H4 (cell line): ENCODE measurements at places on chromosomes 2 and 18. TPM values are rescaled to one million over a fixed set of nuclear protein-coding genes. Genes with fewer than 3 reads are reported as not detected.

GRCh38 chr2:1310866-1311265 is 102.4 kb upstream of the TPO start:
- no peak for DNase-seq

PTRHD1 gene
- 24.9 and 31.3 TPM in 2 replicates for total RNA-seq

- DNase-seq = no peak
These were observed 141.8 kb downstream of the CTIF start for GRCh38 chr18:48680339-48681250.

GRCh38 chr18:30709595-30709994 is 332.9 kb downstream of the DSC3 start:
- DNase-seq = no peak

DNA sequence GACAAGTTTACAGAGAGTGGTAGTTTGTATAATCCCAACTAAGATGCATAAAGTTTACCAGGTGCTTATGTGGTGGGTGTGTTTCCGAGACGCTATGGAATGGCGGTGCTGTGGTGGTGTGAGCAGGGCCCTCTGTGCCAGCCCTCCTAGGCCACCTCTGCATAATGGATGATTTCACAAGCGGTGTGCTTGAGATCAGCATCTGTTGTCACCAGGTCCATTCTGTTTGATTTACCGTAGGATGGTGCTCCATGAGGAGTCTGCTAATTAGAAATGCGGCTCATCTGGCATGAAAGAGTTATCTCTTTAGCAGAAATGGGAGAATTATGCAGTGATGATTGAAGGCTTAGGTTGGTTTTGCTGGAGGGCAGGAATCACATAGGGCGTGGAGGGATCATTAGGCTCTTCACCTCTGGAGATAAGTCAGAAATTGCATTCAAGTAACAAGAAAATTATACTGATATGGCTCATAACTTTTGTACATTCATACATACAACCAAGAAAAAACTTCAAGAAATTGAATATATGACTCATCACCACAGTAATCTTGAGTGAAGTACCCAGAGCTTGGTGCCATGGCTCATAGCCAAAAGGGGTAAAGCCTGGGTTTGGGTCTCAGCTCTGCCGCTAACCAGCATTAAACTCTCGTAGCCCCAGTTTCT is 41.4 kb downstream of the CRIM1 start:
- DNase-seq = no peak

EIF2AK3 gene
- 12.7 and 16.6 TPM in 2 replicates for total RNA-seq

- DNase-seq = no peak
These were observed 132.9 kb upstream of the MGAT5 start for GRCh38 chr2:134120733-134121630.

DNA sequence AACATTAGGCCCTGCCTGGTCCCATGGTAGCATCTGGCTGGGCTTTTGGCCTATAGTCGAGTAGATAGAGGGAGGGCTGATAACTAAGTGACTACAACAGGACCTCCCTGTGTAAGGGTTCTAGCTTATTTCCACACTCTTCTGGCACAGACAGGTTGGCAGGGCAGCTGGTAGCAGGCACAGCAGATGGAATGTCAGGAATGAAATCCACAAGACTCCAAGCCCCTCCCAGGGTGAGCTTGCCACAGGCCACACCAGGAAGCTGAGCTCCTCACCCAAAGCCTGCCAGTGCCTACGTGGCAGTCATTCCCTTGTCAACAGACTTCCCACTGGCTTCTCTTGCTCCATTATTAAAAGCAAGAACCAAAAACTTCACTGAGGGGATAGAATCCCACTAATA is 20.7 kb upstream of the C1QL2 start:
- peak; percentile 79 for DNase-seq

DNA sequence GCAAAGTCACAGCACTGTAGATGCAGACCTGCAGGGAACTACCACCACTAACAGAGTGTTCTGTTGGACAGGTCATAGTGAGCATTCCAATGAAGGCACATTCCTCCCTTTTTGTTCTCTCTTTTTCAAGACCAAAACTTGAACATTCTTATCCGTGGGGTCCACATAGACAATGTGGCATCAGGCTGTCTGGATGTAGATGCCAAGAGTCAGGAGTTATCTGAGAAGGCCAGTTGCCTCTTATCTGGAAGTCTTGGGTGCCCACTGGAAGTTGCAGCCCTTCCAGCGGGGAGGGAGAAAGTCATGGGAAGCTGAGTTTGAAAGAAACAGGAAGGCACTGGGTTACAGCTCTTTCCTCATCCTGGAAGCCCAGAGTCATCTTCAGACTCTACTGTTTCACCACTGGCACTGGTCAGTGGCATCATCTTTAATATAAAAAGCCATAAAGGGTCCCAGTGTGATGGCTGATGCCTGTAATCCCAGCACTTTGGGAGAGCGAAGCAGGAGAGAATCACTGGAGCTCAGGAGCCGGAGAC is 61.4 kb downstream of the FAM161A start:
- DNase-seq = no peak

FOXI3 gene
- not detected in 2 replicates for total RNA-seq

DIPK1C gene
- total RNA-seq = 1.6 TPM in 1 of 2 replicates, not detected in the other

- no peak for DNase-seq
These were observed 131.0 kb downstream of the ATL2 start for GRCh38 chr2:38246105-38246504.

DNA sequence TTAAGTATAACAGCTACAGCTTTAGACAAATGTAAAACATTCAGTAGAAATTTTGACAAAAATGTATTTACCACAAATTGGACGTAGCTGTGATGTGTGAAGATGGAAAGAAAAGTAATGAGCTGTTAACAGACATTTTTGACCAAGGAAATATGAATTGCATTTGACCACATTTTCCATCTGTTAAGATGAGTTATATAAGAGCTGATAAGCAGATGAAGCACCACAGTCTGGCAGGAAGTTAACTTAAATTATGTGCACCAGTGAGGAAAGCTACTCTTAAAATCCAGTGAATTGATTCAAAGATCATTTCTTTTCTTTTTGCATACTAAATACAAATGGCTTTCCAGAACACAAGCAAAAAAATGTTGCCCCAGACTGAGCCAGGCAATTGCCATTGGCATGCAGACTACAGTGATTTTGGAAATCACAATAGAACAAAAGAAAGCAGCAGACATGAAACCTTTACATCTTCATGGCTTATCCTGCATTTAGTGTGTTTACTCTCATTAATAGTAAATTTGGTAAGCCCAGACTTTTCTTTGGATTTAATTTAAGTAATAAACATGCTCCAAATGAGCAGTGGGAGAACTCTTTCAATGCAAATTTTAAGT is 493.7 kb downstream of the TMX3 start:
- DNase-seq = no peak

- no peak for DNase-seq
These were observed 9.1 kb upstream of the FBLN7 start for GRCh38 chr2:112129060-112129459.

DNA sequence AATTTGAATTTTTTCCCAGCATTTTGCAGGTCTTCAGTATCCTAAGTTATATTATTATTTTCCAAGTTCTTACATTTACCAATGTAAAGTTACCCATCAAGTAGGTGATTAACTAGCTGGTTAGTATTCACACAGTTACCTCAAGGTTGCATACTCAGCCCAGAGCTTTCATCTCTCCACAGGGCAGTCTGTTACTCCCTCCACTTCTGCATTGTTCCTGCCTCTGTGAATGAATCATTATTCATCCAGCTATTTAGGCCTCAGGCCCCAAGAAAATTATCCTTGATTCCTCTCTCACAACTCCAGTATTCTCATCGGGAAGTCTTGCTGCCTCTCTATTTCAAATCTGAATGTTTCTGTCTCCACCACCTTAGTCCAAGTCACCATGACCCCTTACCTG is 92.2 kb downstream of the SMC6 start:
- DNase-seq = no peak

DNA sequence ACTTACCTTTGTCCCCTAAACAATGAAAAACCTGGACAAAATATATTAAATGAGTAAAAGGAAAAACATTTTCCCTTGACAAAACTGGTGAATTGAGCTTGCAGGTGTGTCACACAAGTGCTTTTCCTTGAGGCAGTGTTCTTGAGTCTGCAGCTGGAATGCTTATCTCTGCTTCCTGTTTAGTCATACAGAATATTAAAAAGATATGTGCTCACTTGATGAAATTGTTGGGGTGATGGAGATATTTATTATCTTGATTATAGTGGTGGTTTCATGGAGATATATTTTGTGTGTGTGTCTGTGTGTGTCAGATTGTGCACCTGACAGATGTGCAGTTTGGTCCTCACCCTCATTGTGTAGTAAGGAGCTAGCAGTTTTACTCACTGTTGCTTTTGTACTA is 3.3 kb downstream of the TAF1B start:
- no peak for DNase-seq

DNA sequence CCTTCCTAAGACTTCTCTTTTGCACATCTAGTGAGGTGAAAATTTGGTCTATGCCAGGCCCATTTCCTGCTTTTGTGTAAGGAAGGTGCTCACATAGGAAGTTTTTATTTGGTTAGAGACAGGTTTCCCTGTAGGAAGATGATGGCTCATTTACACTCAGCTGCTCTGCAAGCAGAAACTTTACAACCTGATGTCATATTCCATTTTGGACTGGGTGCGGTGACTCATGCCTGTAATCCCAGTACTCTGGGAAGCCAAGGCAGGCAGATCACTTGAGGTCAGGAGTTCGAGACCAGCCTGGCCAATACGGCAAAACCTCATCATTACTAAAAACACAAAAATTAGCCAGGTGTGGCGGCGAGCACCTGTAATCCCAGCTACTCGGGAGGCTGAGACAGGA is 35.8 kb downstream of the CASP10 start:
- no peak for DNase-seq

RAMP1 gene
- total RNA-seq = not detected in 2 replicates

DNA sequence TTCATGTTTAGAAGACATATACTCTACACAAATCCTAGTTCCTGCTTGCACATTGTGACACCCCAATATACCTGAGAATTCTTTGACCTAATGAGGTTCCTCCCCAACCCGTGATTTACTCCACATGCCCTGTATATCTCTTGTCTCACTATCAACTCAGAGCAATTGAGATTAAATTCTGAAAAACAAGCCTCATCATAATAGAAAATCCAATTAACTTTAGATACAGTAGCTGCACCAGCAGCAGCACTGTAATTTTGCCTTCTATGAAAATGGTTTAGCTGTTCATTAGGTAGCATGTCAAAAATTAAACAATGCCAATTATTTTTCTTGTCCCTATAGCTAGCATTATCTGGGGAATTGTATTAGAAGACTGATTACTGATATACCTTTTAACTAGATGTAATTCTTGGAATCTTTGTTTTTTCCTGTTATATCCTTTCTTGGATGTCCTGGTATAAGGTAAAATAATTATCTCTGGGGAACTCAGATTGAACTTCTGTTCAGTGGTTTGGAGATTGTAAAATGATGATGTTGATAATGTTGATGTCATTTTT is 218.9 kb upstream of the TANK start:
- DNase-seq = no peak

CAPN14 gene
- total RNA-seq = 0.14 TPM in 1 of 2 replicates, not detected in the other

- peak; percentile 56 for DNase-seq
These were observed 17.5 kb upstream of the CDC42EP3 start for GRCh38 chr2:37688771-37689468.

GRCh38 chr2:231545105-231545902 is 15.1 kb upstream of the NMUR1 start:
- DNase-seq = peak; percentile 77

DSEL gene
- 25.1 and 25.8 TPM in 2 replicates for total RNA-seq

PSMA8 gene
- total RNA-seq = not detected in 2 replicates

ANKRD30BL gene
- not detected in 2 replicates for total RNA-seq

ANKRD30B gene
- 0.08 and 0.33 TPM in 2 replicates for total RNA-seq

GRCh38 chr2:156317631-156318030 is 14.9 kb downstream of the NR4A2 start:
- no peak for DNase-seq

DNA sequence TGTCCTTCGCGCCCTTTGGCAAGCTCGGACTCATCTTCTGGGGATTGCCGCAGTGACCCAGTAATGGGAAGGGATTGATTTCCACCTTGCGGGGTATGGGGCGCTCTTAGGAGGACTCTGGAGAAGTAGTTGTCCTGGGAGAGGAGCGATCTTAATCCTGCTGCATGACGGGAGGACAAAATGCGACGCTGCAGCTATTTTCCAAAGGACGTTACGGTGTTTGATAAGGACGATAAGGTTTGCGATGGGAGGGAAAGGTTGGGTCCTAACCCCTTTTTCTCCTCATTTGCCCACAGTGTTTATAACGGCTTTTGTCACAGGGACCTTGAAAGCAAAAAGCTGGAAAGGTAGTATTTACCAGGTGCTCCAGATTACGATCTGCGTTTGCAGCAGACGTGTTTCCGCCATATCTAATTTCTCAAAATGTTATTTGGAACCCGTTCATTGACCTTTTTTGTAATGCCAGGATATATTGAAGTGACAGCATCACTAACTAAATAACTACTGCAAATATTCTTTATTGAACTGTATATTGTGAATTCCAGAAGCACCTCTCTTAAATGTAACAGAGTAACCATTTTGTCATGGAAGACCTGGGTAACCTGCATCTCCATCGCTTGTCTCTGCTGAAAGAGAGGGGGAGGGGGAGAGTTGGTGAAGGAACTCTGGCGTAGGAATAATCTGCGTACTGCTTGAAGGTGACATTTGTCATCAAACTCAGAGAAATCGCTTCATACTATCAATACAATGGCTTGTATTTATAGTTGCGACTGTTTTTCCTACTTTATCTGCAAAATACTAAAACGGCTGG is 590 bp downstream of the MDH1 start:
- no peak for DNase-seq

CCDC150 gene
- total RNA-seq = 1.4 and 2.3 TPM in 2 replicates

SPHKAP gene
- 0.02 TPM in 1 of 2 replicates, not detected in the other for total RNA-seq

GRCh38 chr2:235561450-235561849 is 67.6 kb downstream of the AGAP1 start:
- DNase-seq = no peak

KCNJ13 gene
- total RNA-seq = 0.12 TPM in 1 of 2 replicates, not detected in the other

DNA sequence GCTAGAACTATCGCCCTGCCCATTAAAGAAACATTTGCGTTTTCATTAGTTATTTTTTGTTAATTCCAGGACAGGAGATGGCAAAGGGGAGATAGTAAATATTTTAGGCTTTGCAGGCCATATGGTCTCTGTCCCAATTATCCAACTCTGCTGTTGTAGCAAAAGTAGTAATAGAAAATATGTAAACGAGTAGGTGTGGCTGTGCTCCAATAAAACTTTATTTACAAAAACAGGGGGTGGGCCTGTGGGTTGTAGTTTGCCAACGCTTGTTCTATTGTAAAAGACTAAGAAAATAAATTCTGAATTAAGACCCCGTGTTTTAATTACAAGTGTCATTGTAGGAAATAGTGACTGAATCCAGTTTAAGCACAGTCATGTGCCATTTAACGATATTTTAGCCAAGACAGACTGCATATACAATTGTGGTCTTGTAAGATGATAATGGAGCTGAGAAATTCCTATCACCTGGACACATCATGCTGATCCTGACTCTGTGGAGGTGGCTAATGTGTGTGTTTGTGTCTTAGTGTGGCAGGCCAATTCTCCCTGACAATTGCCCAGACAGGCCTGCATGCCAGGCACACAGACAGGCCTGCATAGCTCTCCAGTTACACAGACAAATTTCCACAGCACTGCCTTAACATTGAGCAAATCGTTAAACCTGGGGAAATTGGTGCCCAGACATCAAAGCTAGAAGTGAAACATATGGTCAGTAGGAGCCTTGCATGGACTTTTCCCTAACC is 76.4 kb downstream of the SKA1 start:
- DNase-seq = no peak

- DNase-seq = no peak
These were observed 17.1 kb upstream of the SP3 start for GRCh38 chr2:173982182-173982714.

- DNase-seq = no peak
These were observed 13.6 kb downstream of the DCC start for GRCh38 chr18:52353589-52353988.
